ENCODE measurements at places on chromosomes 11 and 22.

GRCh38 chr22:48843640-48844039 lies 984.0 kb downstream of the BRD1 start:
- no peak for DNase-seq
- no peak overlapping the region for H3K4me3 ChIP-seq
- H3K27ac ChIP-seq, result no peak overlapping the region
- no peaks in the 10 kb centered on the region for H3K36me3 ChIP-seq
- peaks cover 67% of the 10 kb centered on the region for H3K27me3 ChIP-seq

GRCh38 chr11:4916581-4916980 lies 2.6 kb downstream of the OR51G2 start:
- DNase-seq, result no peak
- H3K36me3 ChIP-seq, result no peaks in the 10 kb centered on the region
- H3K27me3 ChIP-seq, result peaks cover 10% of the 10 kb centered on the region
- no peaks in the 10 kb centered on the region for H3K4me1 ChIP-seq
- no peak overlapping the region for H3K27ac ChIP-seq

DNA sequence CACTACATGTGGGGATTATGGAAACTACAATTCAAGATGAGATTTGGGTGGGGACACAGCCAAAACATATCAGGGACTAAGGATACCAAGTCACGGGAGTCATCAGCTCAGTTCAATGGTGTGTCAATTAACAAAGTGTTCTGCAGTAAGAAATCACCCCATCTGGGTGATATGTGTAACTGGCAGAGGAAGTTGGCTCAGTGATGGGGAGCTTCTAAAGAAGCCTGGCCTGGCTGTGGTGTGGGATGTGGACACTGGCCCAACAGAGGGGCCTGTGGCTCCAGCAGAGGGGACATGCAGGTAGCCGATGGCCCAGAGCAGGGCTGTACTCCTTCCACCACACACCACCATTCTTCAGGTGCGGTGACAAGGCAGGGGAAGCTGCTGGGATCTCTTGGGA lies 31.6 kb downstream of the RPS6KA4 start:
- no peak for DNase-seq
- peak overlapping the region; percentile 80 for H3K4me3 ChIP-seq
- peaks cover 7% of the 10 kb centered on the region for H3K27me3 ChIP-seq
- peak overlapping the region; percentile 82 for H3K27ac ChIP-seq
- no peaks in the 10 kb centered on the region for H3K36me3 ChIP-seq

GRCh38 chr11:73757598-73757997 lies 3.3 kb downstream of the RAB6A start:
- no peaks in the 10 kb centered on the region for H3K27me3 ChIP-seq
- H3K4me3 ChIP-seq, result no peak overlapping the region
- H3K4me1 ChIP-seq, result peaks cover 29% of the 10 kb centered on the region

GRCh38 chr11:10208131-10208575 lies 85.9 kb downstream of the SBF2 start:
- no peaks in the 10 kb centered on the region for H3K27me3 ChIP-seq
- peaks cover 3% of the 10 kb centered on the region for H3K36me3 ChIP-seq
- H3K4me3 ChIP-seq, result no peak overlapping the region
- H3K27ac ChIP-seq, result no peak overlapping the region

- peak overlapping the region; percentile 30 for H3K27ac ChIP-seq
- H3K36me3 ChIP-seq, result peaks cover 69% of the 10 kb centered on the region
- peaks cover 86% of the 10 kb centered on the region for H3K4me1 ChIP-seq
Observed at GRCh38 chr22:37226087-37226486, 13.8 kb upstream of the SSTR3 start.

DNA sequence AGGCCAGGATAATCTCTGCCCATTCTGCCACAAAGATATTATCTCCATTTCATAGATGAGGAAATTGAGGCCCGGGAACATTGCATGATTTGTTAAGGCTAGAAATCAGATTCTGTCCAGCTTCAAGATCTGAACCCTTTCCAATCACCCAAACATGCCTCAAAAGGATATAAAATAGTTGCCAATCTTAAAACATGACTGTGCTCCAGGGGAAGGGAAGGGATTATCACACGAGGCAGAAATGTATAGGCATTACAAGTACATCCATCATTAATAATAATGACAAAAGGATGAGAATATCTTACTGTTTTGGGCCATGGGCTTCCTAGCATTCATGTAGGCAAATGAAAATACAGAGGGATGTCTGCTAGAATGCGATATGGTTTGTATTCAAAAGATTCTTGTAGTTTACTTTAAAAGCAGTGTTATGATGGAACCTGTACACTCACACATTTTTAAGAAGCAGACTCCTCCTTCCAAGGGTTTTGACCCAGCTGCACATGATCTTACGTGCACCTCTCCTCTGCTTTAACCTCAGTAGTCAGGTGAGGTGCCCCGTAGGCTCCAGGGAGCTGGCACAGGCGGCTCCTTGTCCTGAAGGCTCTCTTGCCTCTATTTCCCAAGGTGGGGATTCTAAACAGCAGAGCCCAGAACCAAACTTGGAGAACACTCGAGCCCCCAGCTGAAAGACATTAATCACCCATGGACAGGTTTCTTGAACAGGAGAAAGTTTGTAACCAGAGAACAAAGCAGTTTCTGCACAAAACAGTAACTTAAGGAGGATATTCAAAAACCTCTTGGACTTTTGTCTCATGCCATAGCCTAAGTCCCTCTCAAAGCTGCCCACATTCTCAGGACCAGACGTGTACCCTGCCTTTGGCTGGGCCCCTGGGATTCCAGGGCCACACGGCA lies 36.0 kb downstream of the PARVA start:
- no peak overlapping the region for H3K27ac ChIP-seq
- no peak for DNase-seq
- peaks cover 59% of the 10 kb centered on the region for H3K27me3 ChIP-seq
- H3K4me1 ChIP-seq, result no peaks in the 10 kb centered on the region
- H3K4me3 ChIP-seq, result no peak overlapping the region

DNA sequence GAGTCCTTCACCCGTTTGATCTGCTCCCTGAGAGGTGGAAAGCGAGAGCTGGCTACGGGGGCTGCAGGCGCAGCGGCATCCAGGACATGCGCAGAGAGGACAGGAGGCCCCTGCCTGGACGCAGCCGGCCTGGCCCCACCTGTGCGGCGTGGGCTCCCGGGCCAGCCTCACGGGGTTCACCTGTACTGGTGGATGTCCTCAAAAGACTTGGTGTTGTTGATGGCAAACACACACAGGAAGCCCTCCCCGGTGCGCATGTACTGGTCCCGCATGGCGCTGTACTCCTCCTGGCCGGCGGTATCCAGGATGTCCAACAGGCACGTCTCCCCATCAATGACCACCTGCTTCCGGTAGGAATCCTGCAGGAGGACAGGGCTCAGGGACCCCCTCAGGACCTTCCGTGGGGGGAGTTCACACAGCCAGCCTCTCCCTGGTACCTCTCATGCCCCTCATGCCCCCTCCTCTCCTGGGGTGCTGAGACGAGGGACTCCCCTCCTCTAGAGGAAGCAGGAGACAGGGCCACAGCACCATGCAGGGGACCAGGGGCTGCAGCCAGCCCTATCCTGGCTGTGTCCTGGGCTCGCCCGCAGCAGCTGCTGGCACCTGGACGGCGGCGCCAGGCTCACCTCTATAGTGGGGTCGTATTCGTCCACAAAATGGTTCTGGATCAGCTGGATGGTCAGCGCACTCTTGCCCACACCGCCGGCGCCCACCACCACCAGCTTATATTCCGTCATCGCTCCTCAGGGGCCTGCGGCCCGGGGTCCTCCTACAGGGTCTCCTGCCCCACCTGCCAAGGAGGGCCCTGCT lies 1.6 kb downstream of the HRAS start:
- no peak overlapping the region for H3K4me3 ChIP-seq
- no peak overlapping the region for H3K27ac ChIP-seq
- peaks cover 18% of the 10 kb centered on the region for H3K4me1 ChIP-seq
- no peaks in the 10 kb centered on the region for H3K27me3 ChIP-seq

- no peaks in the 10 kb centered on the region for H3K4me1 ChIP-seq
- no peak overlapping the region for H3K4me3 ChIP-seq
- no peak overlapping the region for H3K27ac ChIP-seq
Observed at GRCh38 chr11:112408517-112408916, 147.9 kb upstream of the PLET1 start.

DNA sequence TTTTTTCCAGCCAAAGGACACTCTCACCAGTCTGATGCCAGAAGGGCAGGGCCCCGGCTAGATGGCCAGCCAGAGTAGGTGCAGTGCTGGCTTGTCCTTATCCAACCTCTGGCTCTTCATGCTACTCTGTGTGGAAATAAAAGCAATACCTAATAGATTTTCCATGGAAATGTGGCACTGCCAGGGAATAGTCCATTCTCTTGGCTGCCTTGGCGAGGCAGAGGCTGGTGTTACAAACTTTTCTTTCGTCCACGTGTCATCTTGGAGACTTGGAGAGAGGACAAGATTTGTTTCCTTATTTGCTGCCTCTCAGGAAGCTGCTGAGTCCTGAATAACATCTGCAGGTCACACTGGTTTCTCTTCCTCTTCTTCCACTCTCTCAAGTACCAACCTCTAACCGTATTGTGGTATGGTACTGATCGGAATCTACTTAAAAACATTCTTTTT lies 17.2 kb upstream of the C1QTNF4 start:
- H3K27me3 ChIP-seq, result no peaks in the 10 kb centered on the region
- peaks cover 3% of the 10 kb centered on the region for H3K4me1 ChIP-seq
- no peak overlapping the region for H3K4me3 ChIP-seq
- H3K27ac ChIP-seq, result no peak overlapping the region
- no peak for DNase-seq

DNA sequence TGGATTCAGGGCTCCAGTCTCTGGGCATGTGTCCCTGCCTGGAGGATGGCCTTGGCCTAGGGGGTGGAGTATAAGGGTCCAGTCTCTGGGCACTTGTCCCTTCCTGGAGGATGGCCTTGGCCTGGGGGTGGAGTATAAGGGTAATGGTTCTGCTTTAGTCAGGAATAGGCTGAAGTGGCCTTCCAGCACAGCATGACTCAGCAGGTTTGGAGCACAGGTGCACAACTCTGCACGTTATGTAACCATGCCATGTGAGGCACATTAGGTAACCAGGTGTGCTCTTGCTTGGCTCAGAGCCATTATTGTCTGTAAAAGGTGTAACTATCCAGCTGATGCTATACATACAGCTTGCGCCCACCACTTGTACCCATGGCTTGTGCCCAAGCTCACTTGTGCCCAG lies 48.4 kb upstream of the POLD3 start:
- H3K4me1 ChIP-seq, result no peaks in the 10 kb centered on the region
- H3K4me3 ChIP-seq, result no peak overlapping the region
- no peaks in the 10 kb centered on the region for H3K36me3 ChIP-seq
- peaks cover 44% of the 10 kb centered on the region for H3K27me3 ChIP-seq
- DNase-seq, result no peak

DNA sequence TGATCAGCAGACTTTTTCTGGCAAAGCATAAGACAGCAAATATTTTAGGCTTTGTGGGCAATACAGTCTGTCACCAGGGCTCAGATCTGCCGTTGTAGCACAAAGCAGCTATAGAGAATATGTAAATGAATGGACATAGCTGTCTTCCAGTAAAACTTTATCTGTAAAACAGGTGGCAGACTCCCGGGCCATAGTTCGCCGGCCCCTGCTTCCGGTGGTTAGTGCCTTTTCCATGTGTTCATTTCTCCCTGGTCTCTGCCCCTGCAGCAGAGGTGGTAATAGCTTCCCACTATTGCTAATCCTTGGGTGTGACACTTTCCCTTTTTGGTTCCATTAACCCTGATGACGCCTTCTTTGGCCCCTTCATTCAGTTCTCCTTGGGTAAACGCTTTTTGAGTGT lies 93.7 kb upstream of the LDLRAD3 start:
- H3K4me1 ChIP-seq, result no peaks in the 10 kb centered on the region
- no peak overlapping the region for H3K4me3 ChIP-seq
- H3K27me3 ChIP-seq, result peaks cover 21% of the 10 kb centered on the region
- no peaks in the 10 kb centered on the region for H3K36me3 ChIP-seq
- DNase-seq, result no peak
- no peak overlapping the region for H3K27ac ChIP-seq

DNA sequence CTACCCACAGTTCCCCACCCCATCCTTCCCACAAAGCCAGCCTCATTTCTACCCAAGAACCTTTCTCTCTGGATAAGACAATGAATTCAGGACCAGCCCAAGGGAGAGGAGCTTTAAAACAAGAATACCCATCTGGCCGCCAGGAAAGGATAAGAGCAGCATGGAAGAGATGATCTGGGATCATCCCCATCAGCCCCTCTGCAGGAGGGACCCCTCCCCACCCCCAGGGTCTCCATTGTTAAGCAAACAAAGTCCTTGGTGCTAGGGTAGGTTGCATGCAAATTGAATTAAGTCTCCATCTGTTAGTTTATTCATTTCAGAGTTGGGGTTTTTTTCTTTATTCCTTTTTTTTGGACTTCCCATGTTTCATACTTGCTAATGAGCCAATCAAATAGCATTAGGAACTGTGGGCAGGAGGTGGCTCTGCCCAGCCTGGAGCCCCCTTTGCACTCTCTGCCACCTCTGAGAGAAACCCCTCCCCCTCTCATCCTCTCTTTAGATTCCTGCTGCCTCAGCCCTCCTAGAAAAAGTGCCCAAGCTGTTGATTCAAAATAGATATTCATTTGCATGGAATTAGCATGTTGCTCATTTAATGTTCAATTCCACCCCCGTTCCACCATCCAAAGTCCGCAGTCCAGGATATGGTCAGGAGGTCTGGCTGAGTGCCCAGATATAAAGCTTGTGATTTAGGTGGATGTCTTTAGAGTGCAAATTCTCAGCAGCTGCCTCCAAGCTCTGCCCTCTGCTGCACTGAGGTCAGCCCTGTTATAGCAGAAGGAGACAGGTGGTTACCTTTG lies 138.5 kb upstream of the NCAM1 start:
- H3K36me3 ChIP-seq, result no peaks in the 10 kb centered on the region
- H3K27me3 ChIP-seq, result peaks cover 22% of the 10 kb centered on the region
- no peak for DNase-seq
- H3K27ac ChIP-seq, result no peak overlapping the region
- H3K4me1 ChIP-seq, result no peaks in the 10 kb centered on the region
- H3K4me3 ChIP-seq, result no peak overlapping the region

DNA sequence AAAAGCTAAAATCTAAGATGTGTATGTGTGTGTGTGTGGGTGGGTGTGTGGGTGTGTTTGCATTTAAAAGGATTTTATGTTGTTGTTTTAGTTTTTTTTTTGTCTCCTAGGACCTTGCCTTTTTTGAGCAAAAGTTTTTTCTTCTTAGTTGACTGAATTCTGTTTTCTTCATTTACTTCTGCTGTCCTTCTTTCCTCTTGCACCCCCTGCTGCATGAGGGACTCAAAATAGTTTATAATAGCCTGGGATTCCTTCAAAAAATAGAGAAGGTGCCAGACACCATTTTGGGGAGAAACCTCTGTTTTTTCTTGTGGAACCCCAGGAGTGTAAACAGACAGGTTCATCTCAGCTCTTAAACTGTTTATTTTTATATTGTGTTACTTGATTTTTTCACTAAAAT lies 817.7 kb downstream of the TBC1D22A start:
- H3K36me3 ChIP-seq, result no peaks in the 10 kb centered on the region
- H3K4me1 ChIP-seq, result no peaks in the 10 kb centered on the region
- no peak overlapping the region for H3K4me3 ChIP-seq
- peaks cover 16% of the 10 kb centered on the region for H3K27me3 ChIP-seq
